ENCODE measurements at places on chromosomes 3 and 15. TPM values are rescaled to one million over a fixed set of nuclear protein-coding genes. Genes with fewer than 3 reads are reported as not detected.

GRCh38 chr3:183377307-183377959 is 51.0 kb downstream of the MCF2L2 start:
- H3K4me1 ChIP-seq = peaks cover 4% of the 10 kb centered on the region
- H3K36me3 ChIP-seq = no peaks in the 10 kb centered on the region
- H3K4me3 ChIP-seq = no peak overlapping the region
- DNase-seq = no peak

The ZNF621 gene
- total RNA-seq = 6.4 TPM

The IL12A gene
- total RNA-seq = 0.52 TPM

- H3K27ac ChIP-seq = no peak overlapping the region
- no peak for DNase-seq
- no peaks in the 10 kb centered on the region for H3K27me3 ChIP-seq
Observed at GRCh38 chr3:50876947-50877346, 202.2 kb downstream of the DOCK3 start.

DNA sequence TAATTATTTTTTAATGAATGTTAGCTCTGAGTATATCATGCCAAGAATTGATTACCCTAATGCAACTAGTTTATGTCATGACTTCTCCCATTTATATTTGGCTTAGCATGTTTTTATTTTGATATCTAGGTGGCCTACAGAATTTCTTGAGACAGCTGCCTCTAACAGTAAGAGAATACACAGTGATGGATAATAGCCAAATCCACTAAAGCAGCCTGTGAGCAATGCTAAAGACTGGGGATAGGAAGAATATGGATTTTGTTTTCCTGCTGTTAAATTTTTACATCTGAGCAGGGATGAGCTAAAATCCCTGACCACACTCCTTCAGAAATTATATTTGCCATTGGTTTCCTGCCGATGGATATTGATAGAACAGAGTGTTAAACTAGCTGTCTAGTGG is 149.3 kb upstream of the TGFBR2 start:
- DNase-seq = no peak
- no peaks in the 10 kb centered on the region for H3K27me3 ChIP-seq
- no peak overlapping the region for H3K4me3 ChIP-seq
- H3K4me1 ChIP-seq = peaks cover 6% of the 10 kb centered on the region
